ENCODE measurements at places on chromosomes 2 and 18.
A peak's percentile ranks its signal among the peaks of the same experiment; 100 is the strongest.

DNA sequence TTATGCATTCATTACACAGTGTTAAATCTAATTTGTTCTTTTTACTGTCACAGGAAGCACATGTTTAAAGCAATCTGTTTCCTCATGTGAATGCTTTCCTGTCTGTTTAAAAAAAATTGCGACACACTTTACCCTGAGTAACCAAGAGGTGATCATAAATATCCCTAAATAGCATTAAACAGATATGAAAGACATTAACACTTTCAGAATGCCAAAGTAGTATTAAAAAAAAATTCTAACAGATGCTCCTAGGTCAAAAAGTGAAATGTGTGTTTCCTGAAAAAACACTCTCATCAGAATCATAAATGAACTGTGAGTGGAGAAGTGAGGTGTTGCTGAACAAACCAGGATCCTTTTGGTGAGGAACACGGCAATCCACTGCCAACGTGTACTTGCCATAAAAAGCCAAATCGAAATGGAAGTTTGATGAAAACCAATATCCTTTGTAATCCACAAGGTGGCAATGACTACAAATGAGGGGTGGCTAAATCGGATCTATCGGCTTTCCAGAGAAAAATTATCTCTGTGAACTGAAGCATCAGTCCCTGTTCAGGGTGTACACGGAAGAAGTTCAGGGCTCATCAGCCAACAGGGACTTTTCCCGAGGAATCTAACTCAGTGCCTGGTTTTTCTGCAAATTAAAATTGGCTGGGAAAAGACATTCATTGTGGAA, 248.9 kb downstream of the TCF4 start:
- DNase-seq = no peak

- no peak for DNase-seq
These were observed 17.6 kb upstream of the BOK start for GRCh38 chr2:241540771-241541561.

DNA sequence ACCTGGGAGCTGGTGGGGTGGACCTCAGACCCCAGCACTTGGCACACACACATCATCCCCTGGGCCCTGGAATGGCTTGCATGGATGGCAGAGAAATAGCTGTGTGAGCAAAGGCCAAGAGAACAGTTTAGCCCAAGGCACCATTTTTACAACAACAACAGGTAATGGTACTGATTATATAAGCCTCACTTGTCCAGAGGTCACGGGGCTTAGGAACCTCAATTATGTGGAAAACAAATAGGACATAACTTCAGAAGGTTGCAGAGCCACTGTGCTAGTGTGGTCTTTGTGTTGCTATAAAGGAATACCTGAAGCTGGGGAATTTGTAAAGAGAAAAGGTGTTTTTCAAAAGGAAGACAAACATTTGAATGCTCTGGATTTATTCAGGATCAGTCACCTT, 13.2 kb downstream of the STEAP3 start:
- no peak for DNase-seq

DNA sequence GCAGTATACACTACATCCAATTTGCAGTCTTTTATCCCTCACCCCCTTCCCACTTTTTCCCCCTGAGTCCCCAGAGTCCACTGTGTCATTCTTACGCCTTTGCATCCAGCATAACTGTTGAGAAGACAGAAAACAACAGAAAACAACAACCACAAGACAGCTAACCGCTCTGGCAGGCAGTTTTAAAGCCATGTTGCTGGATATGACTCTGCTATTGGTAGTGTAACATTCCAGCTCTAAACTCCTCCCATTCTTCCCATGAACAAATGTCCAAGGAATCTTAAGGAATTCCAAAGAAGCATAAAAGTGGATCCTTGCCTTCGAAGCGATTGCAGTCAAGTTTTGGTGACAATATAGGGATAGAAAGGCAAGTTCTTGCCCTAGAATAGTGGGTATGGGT, 599.1 kb downstream of the NYAP2 start:
- no peak for DNase-seq

- peak; percentile 67 for DNase-seq
These were observed 62.0 kb upstream of the WDR75 start for GRCh38 chr2:189379287-189379630.

DNA sequence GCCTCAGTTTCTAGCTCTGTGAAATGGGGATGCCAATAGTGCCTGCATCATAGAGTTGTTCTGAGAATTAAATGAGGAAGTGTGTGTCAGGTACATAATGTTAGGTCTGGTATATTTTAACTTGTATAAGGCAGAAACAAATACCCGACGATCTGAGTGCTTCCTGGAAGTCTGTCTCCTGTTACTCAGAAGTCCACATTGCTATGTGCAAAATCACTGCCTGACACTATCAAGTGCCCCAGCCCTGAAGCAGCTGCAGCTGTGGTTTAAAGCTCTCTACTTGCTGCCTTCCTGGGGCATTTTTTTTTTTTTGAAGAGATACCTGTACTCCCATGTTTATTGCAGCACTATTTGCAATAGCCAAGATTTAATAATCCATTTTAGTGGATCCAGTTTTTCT, 125.3 kb downstream of the SLC4A3 start:
- no peak for DNase-seq

- DNase-seq = no peak
These were observed 535.2 kb downstream of the TDRD15 start for GRCh38 chr2:21658907-21659477.

- no peak for DNase-seq
These were observed 55.1 kb downstream of the CDH19 start for GRCh38 chr18:66548747-66549146.

- DNase-seq = no peak
These were observed 300.0 kb downstream of the PDE11A start for GRCh38 chr2:177772529-177772928.

- DNase-seq = no peak
These were observed 136.4 kb downstream of the LRP2 start for GRCh38 chr2:169225906-169226305.

- DNase-seq = no peak
These were observed 488.6 kb upstream of the SMIM21 start for GRCh38 chr18:75915941-75916623.

- no peak for DNase-seq
These were observed 125.1 kb downstream of the TMEM200C start for GRCh38 chr18:5770176-5770575.

DNA sequence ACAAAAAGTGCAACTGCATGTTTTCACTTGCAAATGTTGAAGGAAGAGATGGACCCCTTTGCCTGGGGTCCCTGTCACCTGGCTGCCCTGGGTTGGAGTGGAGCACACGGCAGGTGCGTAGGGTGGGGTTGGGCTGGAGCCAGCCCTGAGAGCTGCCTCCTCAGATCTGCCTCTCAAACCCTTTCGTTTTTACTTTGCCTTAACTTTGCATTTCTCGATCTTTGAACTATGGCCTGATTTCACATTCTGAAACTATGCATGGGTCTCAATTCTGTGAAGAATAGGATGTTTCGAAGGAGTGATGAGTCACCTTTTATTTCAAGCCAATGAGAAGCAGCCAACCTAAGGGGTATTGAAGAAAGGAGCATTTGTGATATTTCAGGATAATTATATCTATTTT, 132.8 kb downstream of the ACOXL start:
- DNase-seq = no peak

- DNase-seq = no peak
These were observed 81.6 kb upstream of the CYRIA start for GRCh38 chr2:16747257-16747656.

DNA sequence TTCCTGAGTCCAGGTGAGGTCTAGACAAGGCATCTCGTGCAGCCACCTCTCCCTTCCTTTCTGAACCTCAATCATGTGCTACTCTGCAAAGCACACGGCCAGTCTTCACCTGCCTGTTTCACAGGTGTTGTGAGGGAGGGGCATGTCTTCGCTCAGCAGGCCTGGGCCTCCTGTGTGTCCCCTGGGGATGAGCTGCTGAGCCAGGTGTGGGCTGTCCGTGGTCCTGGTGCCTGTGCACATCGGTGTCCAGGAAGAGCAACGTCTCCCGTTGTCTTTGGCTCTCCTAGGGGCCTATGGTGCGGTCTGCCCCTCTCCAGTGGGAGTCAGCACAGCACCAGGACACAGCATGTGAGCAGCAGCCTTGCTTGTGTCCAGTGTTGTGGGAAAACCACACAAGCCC, 16.7 kb downstream of the ARHGEF4 start:
- DNase-seq = no peak

- no peak for DNase-seq
These were observed 14.4 kb upstream of the RPE start for GRCh38 chr2:209988010-209988409.

DNA sequence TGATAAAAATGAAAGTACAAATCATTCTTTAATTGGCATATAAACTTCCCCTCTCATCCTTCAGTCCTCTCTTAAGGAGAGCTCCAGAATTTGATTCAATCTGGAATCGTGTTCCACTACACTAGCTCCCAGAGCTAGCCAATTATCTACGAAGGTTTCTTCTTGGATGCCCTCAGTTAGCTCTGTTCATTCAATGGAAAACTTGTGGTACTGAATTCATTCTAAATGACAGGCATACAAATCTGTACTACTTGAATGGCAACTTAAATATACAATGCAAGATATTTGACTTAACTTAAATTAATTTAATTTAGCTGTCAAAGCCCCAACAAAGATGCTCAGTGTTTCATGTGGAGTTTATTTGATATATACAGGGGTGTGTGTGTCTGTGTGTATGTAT, 1474.2 kb upstream of the CELF4 start:
- no peak for DNase-seq

GRCh38 chr2:113278742-113279139, at the start of gene PAX8:
TSS of gene PAX8 (minus strand) at chr2:113278921. CDS start at chr2:113278394, 527 bp downstream.
- DNase-seq = no peak

DNA sequence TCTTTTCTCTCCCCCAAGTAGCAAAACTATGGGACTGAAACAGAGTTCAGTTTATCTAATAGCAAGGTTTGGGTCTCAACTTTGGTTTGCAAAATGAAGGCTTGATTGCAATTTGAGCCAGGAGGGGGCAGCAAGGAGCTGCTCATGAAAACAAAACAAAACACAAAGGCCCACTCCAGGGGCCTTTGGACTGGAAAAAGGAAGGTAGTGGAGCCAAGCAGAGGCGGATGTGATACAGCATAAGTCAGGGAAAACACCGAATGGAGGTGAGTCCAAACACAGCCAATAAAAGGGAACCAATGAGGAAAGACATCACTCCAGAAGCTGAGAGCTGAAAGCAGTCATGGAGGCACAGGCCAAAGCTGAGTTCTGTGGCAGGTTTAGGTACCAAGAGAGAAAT, 799.7 kb upstream of the ACVR2A start:
- peak; percentile 8 for DNase-seq

DNA sequence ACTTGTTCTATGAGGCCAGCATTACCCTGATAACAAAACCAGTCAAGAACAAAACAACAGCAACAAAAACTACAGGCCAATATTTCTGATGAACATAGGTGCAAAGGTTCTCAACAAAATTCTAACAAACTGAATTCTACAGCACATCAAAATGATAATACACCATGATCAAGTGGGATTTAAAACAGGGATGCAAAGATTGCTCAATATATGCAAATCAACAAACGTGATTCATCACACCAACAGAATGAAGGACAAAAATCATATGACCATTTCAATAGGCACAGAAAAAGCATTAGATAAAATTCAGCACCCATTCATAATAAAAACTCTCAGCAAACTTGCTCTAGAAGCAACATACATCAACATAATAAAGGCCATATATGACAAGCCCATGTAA, 173.6 kb downstream of the CAMKMT start:
- DNase-seq = no peak

DNA sequence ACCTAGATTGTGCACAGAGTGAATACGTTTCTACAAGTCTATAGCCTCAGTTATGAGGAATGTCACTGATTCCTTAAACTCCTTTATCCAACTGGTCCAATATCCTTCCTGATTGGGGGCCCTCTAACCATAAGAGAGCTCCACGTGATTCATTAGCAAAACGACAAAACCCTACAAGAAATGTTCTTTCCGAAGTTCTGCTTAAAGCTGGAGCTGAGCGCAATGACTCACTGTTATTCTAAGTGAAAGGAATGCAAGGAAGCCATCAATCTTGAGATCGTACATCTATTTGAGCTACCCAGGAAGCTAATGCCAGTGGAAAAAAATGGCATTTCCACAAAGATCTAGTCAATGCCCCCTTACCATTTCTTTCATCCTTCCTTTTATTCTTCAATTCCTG, 354.9 kb upstream of the CDH20 start:
- DNase-seq = no peak

All from SW 1271 (cell line).